ENCODE measurements at places on chromosomes 6 and 20.

DNA sequence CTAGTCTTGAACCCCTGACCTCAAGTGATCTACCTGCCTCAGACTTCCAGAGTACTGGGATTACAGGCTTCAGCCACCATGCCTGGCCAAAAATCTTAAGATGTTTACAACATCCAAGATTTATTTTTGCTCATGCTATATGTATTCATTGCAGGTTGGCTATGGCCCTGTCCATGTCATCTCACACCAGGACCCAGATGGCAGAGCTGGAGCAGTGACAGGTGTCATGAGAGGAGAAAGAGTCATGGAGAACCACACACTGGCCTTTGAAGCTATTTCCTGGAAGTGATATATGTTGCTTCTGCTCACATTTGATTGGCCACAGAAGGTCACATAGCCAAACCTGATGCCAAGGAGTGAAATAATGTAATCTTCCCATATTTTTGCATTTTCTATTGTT, 13.8 kb upstream of the DDR1 start:
- DNase-seq: no peak

GRCh38 chr6:31423550-31423949, 20.2 kb downstream of the MICA start:
- DNase-seq: no peak

DNA sequence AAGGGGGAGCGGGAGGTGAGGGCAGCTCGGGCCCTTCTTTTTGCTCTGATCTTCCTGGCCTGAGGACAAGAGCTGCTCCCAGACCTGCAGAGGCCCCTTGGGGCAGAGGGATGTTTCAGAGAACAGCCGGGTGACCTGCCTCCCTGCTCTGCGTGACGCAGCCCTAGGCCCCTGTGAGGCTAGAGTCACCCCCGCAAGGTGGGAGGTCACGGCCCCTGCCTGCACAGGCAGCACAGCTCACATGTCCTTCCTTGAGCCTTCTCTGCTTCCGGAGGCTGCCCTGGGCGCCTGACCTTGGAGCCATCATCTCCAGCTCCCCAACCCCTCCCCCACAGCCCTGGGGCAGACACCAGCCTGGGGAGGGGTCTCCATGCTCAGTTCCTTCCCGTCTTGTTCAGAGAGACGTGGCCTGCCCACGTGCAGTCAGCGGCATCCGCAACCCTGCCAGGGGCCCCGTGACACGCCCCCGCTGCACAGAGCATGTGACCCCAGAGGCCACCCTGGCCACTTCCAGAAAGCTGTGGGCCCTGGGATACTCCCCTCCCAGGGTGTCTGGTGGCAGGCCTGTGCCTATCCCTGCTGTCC, at the start of gene BIRC7:
BIRC7 (plus strand) TSS at position 507 of the 585 bp plus-strand sequence. CDS start 192 bp downstream, outside the sequence.
- no peak for DNase-seq

GRCh38 chr6:76810286-76810685, 653.0 kb downstream of the HTR1B start:
- DNase-seq: no peak

DNA sequence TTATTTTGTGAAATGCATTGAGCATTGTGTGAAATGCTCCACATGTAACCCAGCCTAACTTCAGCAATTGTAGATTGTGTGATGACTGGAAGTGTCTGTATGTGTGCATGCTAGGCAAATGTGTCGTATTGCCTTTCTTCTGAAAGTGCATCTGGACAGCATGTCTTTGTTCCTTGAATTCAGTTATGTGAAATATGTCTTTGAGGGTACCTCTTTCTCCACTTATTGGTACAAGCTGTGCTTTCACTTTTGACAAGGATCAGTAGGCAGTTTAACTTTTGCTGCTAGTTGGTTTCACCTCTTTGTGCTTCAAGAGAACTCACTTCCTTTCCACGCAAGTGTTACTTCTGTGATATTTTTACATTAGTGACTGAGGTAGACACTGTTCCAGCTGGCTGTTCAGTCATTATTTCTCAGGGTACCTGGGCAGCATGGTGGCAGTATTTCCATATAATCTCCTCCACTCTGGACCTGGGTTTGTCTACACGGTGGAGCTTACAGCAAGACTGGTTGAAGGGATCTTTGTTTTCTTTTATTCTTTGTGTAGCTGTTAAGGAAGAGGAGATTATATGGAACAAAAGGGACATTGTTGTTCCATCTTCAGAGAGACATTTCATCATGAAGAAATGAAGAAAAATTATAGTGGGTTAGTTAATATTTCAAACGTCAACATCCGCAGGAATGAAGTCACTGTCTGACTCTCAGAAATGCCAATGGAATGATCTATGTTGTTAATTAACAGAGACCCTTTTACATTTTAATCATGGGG, 175.4 kb downstream of the UTRN start:
- no peak for DNase-seq

- DNase-seq: peak; percentile 58
Observed at GRCh38 chr20:36836591-36837269, 39.2 kb upstream of the TLDC2 start.
